ENCODE measurements at places on chromosomes 3 and 15. TPM values are rescaled to one million over a fixed set of nuclear protein-coding genes. Genes with fewer than 3 reads are reported as not detected.
A peak's percentile ranks its signal among the peaks of the same experiment; 100 is the strongest.

AQP9 gene
- not detected for total RNA-seq

GASK1A gene
- total RNA-seq: not detected

GREM1 gene
- total RNA-seq: not detected

RLBP1 gene
- total RNA-seq: not detected

DNA sequence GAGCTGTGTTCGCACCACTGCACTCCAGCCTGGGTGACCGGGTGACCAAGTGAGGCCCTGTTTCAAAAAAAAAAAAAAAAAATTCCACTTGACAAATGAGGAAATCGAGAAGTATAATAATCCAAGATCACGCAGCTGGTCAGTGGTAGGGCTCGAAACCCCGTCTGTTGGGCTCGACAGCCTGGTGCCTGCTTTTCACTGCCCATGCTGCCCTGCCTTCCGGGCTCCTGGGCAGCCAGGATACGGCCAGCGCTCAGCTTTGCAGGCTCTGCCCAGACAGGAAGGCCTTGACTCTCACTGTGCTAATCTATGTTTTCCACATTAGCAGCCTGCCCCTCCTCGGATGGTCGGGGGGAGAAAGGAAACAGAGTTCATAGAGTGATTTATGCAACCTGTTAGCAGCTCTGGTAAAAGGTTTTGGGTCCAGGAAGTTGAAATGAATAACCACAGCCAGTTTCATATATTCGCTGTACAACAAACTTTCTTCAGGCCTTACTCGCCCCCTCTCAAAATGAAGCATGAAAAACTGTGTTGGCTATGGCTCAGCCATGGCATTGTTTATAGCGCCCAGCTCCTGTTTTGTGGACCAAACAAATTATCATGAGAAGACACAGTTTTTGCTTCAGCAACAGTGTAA lies 108.8 kb downstream of the XXYLT1 start:
- no peak for DNase-seq

- DNase-seq: no peak
Observed at GRCh38 chr3:175020101-175020500, 161.0 kb downstream of the NAALADL2 start.

DNA sequence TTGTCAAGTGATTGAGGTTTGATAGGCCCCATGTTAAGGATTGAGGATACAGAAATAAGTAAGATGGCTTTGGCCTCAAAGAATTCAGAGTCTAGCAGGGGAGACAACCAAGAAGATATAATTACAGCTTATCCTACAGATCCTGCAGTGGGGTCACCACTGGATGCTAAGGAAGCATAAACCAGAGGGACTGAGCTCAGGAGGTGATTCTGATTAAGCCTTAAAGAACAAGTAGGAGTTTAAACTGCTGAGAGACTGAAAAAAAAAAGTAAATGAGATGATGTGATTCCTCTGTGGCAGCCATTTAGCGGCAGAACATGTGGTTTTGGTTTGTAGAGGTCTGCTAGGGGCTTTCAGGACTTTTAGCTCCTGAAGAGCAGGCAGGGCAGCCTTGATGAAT lies 72.1 kb upstream of the ROPN1 start:
- DNase-seq: no peak

DNA sequence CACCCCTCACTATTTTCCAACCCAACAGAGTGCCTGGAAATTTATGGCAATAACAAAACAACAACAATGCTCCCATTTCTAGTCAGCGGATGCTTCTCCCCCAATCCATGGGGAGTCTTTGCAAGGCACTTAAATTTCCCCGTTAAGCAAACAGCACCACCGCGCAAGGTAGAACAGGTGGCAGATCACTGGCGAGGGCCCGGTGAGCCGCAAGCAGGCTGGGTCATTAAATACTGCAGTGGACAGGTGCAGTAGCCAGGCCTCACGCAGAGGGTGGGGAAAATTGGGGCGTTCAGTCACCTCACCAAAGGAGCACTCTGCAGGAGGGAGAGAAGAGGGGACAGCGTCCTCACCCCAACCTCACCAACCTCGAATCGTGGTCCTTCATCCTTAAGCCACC lies 147.5 kb downstream of the NTRK3 start:
- DNase-seq: no peak

GRCh38 chr3:119290613-119291012 lies 3.6 kb upstream of the ARHGAP31 start:
- DNase-seq: no peak

DNA sequence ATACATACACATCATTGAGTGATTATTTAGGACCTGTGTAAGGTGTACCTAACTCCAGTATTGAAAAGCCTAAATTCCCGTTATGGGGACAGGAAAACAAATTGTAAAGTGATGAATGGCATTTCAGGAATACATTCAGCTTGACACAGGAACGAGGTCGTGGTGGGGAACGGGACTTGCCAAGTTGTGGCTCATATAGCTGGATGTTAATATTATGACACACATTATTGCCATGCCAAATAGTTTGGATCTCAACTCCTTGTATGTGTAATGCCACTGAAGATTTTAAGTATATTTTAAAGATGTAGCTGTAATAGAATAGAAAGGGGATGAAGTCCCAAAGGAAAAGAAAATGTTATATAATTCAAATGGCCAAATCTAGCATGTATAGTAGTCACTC lies 227.2 kb upstream of the GOLIM4 start:
- DNase-seq: no peak

DNA sequence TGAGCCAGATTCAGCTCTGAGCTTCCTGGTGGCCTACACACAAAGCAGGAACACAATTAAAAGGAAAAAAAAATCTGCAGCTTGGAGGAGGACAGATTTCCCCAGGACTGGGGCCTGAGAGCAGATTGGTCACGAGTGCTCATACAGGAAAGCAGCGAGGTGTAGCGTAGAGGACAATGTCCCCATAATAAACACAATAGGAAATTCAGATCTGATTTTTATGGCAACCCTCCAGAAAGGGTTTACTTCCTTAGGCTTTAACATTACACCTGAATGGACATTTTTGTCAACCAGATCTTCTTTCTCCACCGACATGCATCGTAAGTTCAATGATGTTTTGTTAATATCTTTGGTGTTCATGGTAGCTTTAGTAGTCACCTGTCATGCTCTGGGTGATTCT lies 23.3 kb downstream of the SLC6A20 start:
- no peak for DNase-seq

DNA sequence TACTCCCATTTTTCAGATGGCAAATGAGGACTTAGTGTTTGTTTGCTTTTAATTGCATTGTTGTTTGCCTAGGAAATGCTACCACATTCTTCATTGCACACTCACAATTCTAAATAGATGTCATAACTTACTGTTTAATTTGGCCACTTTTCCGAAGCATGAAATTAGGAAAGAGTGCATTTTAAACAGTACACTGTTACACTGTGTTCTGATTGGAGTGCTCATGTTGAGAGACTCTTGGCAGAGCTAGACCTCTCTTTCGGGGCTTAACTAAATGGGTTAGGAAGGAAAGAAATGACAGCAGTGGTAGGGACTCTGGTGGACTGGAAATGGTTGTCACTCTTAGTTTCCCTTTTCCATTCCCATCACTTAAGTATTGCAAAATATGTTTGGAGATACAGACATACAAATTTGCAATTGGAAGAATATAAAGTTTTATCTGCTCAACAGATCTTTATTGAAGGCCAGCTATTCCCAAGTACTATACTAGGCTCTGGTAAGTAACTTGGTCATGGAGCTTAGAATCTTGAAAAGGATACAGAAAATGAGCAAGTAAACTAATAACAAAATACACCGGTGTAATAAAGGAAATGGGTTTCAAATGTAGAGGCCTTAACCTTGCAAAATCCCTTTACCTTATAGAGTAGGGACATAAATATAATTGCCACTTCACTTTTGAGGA lies 90.2 kb downstream of the DCUN1D1 start:
- DNase-seq: no peak

- DNase-seq: no peak
Observed at GRCh38 chr15:78811825-78812183, 540 bp upstream of the ADAMTS7 start.

GRCh38 chr3:26637698-26638097 lies 15.1 kb downstream of the LRRC3B start:
- no peak for DNase-seq

GRCh38 chr3:78141269-78141668 lies 1101.4 kb downstream of the ROBO2 start:
- peak; percentile 78 for DNase-seq

GRCh38 chr3:69462022-69462825 lies 76.3 kb upstream of the FRMD4B start:
- peak; percentile 91 for DNase-seq

GRCh38 chr3:135412475-135412874 lies 553.1 kb upstream of the PPP2R3A start:
- no peak for DNase-seq

DNA sequence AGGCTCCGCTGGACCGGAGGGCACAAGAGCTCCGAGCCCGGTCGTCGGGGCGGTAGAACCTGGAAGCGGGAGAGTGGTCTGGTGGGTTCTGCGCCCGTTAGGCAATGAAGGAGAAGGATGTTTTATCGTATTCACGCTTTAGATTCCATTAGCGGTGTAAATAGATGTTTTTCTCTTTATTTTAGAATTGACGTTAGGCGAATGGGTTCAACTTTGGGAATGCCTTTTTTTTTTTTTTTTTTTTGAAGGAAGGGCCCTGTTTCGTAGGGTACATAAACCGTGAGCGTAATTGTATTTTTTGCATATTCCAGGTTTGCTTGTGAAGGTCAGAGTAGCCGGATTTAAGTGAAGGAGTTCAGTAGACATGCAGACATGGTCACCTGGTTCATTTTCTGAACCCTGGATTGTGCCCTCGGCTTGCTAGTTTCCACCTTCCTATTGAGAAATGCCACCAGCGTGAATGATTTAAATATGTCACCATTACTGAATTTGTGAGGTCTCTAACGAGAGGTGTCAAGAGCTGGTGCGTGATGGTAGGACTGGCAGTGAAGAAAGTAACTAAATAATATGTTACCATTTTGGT lies 808 bp downstream of the RBM6 start:
- no peak for DNase-seq

- no peak for DNase-seq
Observed at GRCh38 chr3:197201791-197202452, 96.5 kb downstream of the DLG1 start.

DNA sequence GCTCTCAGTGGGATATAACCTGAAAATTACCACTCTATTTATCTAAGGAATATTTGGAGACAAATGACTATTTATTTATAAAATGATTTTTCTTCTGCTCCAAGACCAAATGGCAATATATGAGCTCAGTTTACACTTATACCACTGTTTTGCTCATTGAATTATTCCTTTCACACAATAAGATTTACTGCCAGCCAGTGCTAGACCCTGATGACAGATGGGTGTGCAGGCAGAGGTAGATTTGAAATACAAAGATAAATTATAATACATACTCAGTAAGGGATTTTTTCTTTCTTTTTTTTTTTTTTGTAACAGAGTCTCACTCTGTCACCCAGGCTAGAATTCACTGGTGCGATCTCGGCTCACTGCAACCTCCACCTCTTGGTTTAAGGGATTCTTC lies 980.3 kb downstream of the EPHA3 start:
- DNase-seq: no peak

DNA sequence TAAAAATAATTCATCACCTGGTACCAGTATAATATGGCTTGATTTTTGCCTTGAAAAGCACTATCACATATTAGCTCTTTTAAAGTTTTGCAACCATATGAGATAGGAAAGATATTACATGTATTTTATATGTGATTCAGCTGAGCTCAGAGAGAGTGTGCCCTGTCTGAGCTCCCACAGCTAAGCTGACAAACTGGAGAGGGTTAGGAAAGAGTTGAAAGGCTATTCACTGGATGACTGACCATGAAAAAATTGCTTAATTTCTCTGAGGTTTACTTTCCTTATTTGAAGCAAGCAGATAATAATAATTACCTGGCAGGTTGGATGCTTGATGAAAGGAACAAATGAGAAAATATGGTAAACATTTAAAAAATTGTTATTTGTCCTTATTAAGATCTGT lies 97.4 kb upstream of the CCDC80 start:
- no peak for DNase-seq

GRCh38 chr3:8094415-8094814 lies 407.2 kb upstream of the LMCD1 start:
- DNase-seq: no peak

GRCh38 chr3:172268868-172269267 lies 179.4 kb downstream of the GHSR start:
- no peak for DNase-seq
